ENCODE measurements at places on chromosomes 1 and 21.

DNA sequence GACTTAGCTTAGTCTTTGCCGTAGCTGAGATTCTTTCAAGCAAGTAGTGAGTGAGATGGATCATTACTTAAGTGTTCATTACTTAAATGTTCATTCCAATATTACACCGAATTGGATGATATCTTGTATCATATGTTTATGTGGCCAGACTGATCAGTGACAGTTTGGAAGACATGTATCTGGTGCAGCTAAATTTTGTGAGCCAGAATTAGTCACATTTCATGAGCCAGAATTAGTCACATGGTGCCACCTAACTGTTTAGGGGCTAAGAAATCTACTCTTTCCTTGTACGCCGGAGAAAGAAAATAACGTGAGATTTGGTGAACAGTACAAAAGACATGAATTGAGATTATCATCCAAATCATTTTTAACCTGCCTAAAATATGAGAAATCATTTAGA lies 355.6 kb downstream of the USP25 start:
- no peak for DNase-seq

GRCh38 chr1:161081519-161081918 lies 7.8 kb downstream of the NECTIN4 start:
- no peak for DNase-seq

- no peak for DNase-seq
These were observed 64.0 kb downstream of the SLC19A1 start for GRCh38 chr21:45478115-45478801.

- peak; percentile 100 for DNase-seq
These were observed 112.6 kb downstream of the SEC16B start for GRCh38 chr1:177857285-177857684.

DNA sequence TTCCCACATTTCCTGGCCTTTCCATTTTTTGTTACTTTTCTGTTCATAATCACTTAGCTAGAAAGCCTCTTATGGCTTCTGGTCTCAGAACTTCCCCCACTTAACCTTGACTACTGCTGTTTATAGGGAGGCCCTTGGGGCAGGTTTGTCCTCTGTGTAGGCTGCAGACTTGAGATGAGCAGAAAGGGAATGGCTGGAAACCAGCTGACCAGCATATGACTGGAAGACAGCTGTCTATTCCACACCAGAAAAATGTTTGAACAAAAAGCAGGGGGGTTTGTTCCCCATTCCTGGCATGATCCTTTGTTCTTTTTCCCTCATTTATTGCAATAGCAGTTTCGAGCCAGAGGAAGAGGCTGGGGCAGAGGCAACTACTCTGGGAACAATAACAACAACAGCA lies 4.9 kb upstream of the SH3D21 start:
- no peak for DNase-seq

Data from NCI-H187 treated with DMSO at 0.1 percent for 48 hours (cell line).